ENCODE measurements at places on chromosomes 16 and 17.

GRCh38 chr16:17228048-17228707 is 242.6 kb downstream of the XYLT1 start:
- no peak for DNase-seq

GRCh38 chr17:80018917-80019651 is 16.6 kb downstream of the TBC1D16 start:
- DNase-seq, result no peak

GRCh38 chr17:8801135-8801840 is 2.1 kb upstream of the MFSD6L start:
- no peak for DNase-seq

DNA sequence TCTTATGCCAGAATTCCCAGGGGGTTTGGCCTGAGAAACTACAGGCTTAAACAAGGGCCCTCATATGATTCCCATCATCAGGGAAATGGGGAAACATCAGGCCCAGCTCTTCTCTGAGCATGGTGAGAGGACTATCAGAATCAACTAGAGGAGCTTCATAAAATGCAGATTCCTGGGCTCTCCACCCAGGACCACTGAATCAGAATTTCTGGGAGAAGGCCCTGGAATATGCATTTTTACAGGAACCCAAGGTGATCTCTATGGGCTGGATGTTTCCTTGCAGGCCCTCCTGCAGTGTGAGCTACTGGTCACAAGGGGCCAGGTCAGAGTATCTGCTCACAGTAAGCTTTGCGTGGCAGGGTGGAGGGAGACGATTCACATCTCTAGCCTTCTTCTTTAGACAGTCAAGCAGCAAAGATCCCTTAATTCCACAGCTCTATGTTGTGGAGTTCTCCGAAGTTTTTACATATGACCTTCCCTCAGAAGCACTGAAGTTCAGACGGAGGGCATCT is 38.8 kb upstream of the HOXB13 start:
- DNase-seq, result no peak

DNA sequence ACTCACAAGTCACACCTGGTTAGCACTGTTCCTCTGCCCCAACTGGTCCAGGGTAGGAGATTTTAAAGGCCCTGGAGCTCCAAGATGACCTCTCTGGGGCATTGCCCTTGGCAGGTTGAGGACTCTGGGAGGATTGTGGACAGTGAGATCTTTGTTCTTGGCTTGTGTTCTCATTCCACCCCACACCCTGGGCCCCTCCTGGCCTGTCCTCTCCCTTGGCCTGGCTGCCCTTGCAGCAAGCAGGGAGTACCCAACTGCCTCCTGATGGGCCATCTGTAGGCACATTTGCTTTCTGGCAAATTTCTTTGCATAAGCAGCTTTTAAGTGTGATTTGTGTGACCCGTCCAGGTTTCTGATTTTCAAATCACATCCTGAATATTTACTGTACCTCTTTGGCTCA is 239.6 kb downstream of the UTP18 start:
- DNase-seq, result peak; percentile 12

DNA sequence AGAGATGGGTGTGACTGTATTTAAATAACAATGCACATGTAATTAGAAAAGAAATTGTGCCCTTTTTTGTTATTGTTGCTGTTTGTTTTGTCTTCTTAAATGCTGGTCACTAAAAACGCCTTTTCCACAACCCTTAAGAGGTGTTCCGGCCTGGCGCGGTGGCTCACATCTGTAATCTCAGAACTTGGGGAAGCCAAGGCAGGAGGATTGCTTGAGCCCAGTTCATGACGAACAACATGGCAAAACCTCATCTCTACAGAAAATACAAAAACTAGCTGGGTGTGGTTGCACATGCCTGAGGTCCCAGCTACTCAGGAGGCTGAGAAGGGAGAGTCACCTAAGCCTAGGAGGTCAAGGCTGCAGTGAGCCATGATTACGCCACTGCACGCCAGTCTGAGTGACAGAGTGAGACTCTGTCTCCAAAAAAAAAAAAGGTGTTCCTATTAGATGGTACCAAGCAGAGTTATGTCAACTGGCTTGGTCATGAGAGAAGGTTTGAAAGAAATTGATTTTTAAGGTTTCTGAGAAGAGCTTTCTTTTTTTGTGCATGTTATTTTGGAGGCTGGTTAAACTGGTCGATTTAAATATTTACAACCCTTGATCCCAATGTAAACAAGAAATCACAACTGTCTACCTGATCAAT is 23.5 kb upstream of the RFFL start:
- no peak for DNase-seq

- no peak for DNase-seq
Observed at GRCh38 chr16:85291302-85292148, 179.3 kb upstream of the CIBAR2 start.

GRCh38 chr17:1022278-1023024 is 25.5 kb downstream of the TIMM22 start:
- no peak for DNase-seq

GRCh38 chr16:74738113-74738541 is 36.5 kb downstream of the FA2H start:
- DNase-seq, result no peak

- DNase-seq, result peak; percentile 69
Observed at GRCh38 chr17:2400474-2400866, 390 bp downstream of the MNT start.

DNA sequence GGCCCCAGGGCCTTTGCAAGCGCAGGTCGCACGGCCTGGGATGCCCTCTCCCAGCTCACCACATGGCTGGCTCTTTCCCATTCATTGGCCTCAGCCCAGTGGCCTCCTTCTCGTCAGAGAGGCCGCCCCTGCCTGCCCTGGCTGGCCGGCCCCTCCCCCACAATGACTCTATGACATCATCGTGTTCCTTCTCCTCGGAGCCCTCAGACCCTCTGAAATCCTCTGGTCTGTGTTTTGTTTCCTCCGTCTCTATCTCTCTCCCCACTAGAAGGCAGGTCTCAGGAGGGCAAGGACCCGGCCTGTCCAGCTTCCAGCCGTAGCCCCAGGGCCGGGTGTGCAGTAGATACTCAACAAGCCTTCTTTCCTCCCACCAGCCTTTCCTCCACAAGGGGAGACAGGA is 164.8 kb upstream of the FOXF1 start:
- DNase-seq, result no peak

DNA sequence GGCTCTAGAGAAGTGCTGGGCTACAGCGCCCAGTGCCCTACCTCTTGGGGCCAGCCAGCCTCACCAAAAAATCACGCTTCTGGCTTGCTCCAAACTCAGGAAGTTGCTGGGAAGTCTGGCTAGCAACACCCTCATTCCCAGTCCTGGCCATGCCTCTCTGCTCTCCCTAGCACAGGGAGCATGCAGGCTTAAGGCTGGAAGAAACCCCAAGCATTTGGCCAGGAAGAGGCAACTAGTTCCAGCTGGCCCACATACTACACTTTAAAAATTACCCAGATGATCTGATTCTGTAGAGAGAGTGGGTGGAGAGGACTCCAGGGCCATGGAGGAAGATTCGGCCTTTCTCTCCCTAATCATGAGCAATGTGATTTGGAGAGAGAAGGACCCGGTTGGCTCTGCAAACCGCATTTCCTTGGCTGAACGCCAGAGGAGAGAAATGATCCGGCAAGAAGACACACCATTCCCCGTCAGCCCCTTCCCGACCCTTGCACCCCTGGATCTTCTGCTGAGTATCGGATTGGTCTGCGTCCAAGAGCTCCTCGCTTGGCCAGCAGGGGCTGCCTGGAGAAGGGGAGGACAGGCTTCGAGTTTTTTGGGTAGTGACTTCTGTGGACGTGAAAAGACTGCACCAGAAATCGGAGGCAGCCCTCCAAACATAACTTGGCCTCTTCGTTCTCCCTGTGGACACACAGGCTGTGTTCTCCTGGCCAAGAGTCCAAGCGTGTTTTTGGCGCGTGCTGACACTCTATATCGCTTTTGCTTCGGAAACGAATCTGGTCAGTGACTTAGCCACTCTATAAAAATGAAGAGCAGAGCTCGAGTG is 406.3 kb downstream of the WWOX start:
- peak; percentile 29 for DNase-seq

DNA sequence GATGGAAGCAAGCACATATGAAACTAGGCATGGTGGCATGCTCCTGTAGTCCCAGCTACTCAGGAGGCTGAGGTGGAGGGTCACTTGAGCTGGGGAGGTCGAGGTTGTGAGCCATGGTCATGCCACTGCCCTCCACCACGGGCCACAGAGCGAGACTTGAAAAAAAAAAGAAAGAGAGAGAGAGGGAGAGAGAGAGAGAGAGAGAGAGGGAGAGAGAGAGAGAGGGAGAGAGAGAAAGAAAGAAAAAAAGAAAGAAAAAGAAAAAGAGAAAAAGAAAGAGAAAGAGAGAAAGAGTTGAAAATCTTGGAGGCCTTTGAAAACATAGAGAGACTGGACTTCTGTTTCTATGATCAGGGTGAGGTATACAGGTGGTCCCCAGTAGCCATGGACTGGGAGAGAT is 15.4 kb upstream of the ARL4D start:
- DNase-seq, result no peak

GRCh38 chr17:82033359-82034085 is 2.0 kb downstream of the RAC3 start:
- DNase-seq, result no peak

GRCh38 chr16:86758932-86759331 is 180.6 kb downstream of the FOXL1 start:
- DNase-seq, result no peak

- DNase-seq, result no peak
Observed at GRCh38 chr17:2898255-2898926, 102.2 kb downstream of the RAP1GAP2 start.

GRCh38 chr16:49282690-49283375 is 1.2 kb upstream of the CBLN1 start:
- DNase-seq, result no peak

GRCh38 chr16:73735018-73735417 is 561.6 kb upstream of the PSMD7 start:
- no peak for DNase-seq

- DNase-seq, result no peak
Observed at GRCh38 chr17:37859451-37859850, 64.8 kb upstream of the TBC1D3K start.

- no peak for DNase-seq
Observed at GRCh38 chr17:48241131-48241591, 133.6 kb downstream of the SNX11 start.

- no peak for DNase-seq
Observed at GRCh38 chr17:71337938-71338337, 782.9 kb upstream of the SOX9 start.

- no peak for DNase-seq
Observed at GRCh38 chr16:66120656-66121055, 245.8 kb upstream of the CDH5 start.

GRCh38 chr17:39800540-39800939 is 62.8 kb downstream of the GRB7 start:
- no peak for DNase-seq

- DNase-seq, result no peak
Observed at GRCh38 chr17:34990921-34991365, 10.6 kb downstream of the LIG3 start.

GRCh38 chr17:38848557-38848891 is 5.0 kb downstream of the RPL23 start:
- no peak for DNase-seq

- DNase-seq, result no peak
Observed at GRCh38 chr16:23155445-23156049, 6.3 kb upstream of the USP31 start.

GRCh38 chr16:12508054-12508453 is 295.6 kb downstream of the CPPED1 start:
- no peak for DNase-seq

DNA sequence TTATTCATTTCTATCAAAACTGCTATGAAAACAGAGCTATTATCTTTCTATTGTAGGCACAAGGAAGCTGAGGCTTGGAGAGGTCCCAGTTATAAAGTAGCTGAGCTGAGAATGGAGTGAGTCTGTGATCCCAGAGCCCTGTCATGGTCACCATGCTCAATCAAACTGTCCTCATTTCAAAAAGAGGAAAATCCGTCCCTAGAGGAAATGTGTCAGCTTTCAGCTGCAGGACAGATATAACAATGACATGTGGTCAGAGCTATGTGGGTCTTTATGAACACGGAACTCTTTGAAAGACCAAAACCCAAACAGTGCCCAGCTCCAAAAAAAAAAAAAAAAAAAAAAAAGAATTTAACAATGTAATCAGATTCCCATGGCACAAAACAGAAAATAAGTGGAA is 266.1 kb downstream of the XYLT1 start:
- no peak for DNase-seq

GRCh38 chr17:13351046-13351445 is 250.7 kb downstream of the HS3ST3A1 start:
- DNase-seq, result no peak

- peak; percentile 94 for DNase-seq
Observed at GRCh38 chr17:19410875-19411620, at the start of gene RNF112. RNF112 (plus strand) TSS chr17:19411232; CDS start chr17:19411409, 177 bp downstream.

GRCh38 chr16:64865069-64865696 is 256.7 kb downstream of the CDH11 start:
- DNase-seq, result no peak

DNA sequence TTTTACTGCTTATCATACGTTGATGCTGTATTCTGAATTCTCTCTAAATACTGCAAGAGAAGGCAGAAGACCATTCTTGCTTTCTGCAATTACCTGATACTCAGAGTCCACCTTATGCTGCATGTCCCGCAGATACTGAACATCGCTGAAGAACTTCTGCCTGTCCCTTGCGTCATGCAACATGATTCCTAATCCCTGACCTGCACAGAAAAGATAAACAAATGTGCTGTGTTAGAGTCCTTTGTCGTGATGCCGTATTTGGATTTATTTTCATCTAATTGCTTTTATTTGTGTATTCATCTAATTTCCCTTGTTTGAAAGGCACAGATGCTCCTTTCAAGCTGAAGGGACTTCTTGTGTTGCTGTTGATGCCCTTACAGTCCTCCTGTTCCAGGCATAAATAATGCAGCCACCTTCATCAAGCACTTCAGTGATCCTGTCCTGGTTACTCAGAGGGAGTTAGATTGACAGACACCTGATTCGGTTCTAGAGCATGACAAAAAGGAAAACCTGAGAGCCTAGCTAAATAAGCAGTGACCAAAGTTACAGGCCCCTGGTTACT is 6.5 kb downstream of the MARCHF10 start:
- no peak for DNase-seq

- DNase-seq, result peak; percentile 63
Observed at GRCh38 chr16:48617711-48618148, 7.8 kb upstream of the N4BP1 start.

- DNase-seq, result no peak
Observed at GRCh38 chr16:30113031-30113710, at the start of gene GDPD3. GDPD3 (minus strand) TSS chr16:30113537; CDS start chr16:30113478, 59 bp downstream.

GRCh38 chr16:8537691-8538342 is 52.5 kb downstream of the TMEM114 start:
- no peak for DNase-seq

GRCh38 chr17:28346199-28346580 is 10.6 kb downstream of the TNFAIP1 start:
- no peak for DNase-seq

GRCh38 chr16:52436339-52437276 is 110.3 kb downstream of the TOX3 start:
- no peak for DNase-seq

Data from C1 segment of cervical spinal cord (tissue), 14 donors.